ENCODE measurements at places on chromosomes 2 and 18.

DNA sequence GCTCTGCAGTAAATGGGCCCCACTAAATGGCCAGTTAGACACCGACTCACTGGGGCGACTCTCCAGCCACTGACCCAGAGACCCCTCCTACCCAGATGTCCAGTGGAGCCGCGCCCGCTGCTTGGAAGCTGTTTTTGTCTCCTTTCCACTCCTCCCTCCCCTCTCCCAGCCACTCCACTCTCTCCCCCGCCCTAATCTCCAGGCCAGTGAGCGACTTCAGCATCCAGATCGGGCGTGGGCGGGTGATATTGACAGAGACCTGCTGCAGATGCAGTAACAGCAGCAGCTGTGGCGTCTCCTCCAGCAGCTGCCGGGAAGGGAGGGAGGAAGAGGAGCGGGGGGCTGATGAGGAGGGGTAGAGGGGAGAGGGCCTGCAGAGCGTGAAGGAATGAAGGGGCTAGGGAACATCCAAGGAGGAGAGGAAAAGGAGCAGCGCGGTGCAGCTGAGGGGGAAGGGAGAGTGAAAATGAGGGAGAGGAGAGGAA is at the start of gene SCN7A:
Gene SCN7A (minus strand): TSS at position 110 of the 485 bp plus-strand sequence. CDS start 16,553 bp downstream, outside the sequence.
- H3K4me1 ChIP-seq: peaks cover 24% of the 10 kb centered on the region
- no peak for DNase-seq
- no peak within 1 kb of the TSS for H3K4me3 ChIP-seq

DNA sequence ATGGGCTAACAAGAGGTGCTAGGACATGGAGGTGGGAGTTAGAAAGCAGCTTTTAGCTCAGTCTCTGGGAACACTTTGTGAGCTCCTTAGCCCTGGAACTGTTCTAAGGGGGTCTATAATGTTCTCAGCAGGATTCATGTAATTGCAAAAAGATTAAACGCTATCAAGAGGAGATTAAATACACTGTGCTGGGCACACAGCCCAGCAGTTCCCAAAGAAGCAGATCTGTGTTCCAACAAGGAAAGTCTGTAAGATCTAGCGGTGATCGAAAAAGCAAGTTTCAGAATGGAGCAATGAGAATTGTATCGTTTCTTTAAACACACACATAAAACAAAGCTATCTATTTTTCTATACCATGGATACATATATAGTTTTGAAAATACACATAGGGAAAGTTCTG is 2.4 kb upstream of the ARID5A start:
- no peaks in the 10 kb centered on the region for H3K36me3 ChIP-seq
- no peak overlapping the region for H3K4me3 ChIP-seq
- DNase-seq: no peak
- H3K27me3 ChIP-seq: no peaks in the 10 kb centered on the region
- no peak overlapping the region for H3K27ac ChIP-seq
- peaks cover 53% of the 10 kb centered on the region for H3K4me1 ChIP-seq

DNA sequence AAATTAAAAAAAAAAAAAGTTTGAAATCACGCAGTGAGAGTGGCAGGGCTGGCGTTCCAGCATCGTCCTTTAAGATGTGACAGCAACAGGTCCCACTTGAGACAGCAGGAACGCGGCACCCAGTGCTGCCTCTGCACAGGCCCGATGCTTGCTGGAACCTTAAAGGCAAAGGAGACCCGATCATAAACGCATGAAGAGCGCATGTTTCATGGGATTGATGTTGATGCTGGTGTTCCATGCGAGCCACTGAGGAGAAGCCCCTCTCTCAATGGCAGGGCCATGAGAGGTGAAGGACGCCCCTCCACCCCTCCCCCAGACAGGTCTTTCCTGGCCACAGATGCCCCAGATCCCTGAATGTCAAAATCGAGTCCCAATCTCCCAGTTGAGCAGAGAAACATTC is 17.9 kb upstream of the ALPI start:
- no peak overlapping the region for H3K4me3 ChIP-seq
- no peak overlapping the region for H3K27ac ChIP-seq
- H3K36me3 ChIP-seq: no peaks in the 10 kb centered on the region
- H3K27me3 ChIP-seq: no peaks in the 10 kb centered on the region

DNA sequence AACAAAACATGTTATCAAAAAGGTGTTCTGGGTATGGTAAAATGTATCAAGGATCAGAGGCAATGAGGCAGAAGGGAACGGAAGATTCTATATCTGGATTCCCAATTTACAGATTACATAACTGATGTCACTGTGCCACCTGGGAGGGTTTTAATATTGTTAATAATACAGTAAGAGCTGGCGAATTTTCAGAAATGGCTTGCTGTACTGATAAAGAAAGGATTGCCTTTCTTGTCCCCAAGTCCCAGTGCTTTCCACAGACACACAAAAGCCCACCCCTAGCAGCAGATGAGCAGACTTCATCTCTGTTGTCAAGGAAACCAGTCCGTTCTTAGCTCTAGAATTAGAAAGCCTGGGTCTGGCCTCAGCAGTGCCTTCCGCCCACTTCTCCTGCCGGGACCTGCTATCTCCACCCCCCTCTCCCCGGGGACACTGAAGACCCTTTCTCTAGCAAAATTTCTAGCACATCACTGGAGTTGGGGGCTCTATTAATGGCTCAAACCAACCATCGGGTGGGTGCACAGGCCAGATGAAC is 34.3 kb downstream of the ADD2 start:
- H3K27ac ChIP-seq: no peak overlapping the region
- no peaks in the 10 kb centered on the region for H3K4me1 ChIP-seq
- no peak for DNase-seq
- no peak overlapping the region for H3K4me3 ChIP-seq

DNA sequence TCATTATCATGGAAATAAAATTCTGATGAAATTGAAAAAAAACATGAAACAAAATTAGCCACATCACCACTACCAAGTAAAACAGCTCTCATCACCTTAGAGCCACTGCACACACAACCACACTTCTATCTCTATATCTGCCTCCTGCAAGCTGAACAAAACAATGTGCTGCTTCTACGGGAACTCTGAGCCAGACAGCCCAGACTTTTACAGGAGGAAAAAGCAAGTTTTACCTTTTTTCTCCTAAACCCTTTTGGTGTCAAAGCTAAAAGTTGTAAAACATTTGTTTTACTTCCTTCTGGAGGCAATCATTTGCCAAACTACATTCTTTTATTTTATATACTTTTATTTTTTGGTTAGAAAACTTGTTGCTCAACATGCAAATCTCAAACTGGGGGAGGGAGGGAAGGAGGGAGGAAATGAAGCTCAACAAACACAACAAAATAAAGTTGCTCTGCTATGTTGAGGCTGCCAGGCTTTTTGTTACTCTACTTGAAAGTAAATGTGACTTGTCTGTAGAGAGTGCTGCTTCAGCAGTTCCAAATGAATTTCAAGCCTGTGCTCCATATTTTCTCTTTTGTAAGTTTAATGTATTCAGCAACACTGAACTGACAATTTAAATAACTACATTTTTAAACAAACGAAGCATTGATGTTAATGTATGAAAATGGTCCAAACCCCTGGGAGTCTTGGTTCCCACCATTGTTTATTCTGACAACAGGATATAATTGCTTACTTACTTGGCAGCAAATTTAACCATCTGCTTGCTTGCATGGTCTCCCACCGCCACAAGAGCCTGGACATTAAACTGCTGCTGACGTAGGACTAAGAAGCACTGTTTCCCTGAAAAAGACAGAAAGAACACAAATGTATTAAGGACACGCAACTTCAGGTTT is 24.5 kb downstream of the DARS1 start:
- peaks cover 7% of the 10 kb centered on the region for H3K36me3 ChIP-seq
- H3K27ac ChIP-seq: peak overlapping the region; percentile 92
- H3K27me3 ChIP-seq: no peaks in the 10 kb centered on the region
- H3K4me1 ChIP-seq: peaks cover 9% of the 10 kb centered on the region

All from thymus (tissue), 14 donors.